Muscle of leg (tissue), 16 donors: ENCODE measurements at places on chromosomes 3 and 15. TPM values are rescaled to one million over a fixed set of nuclear protein-coding genes. Genes with fewer than 3 reads are reported as not detected.

Gene IL17RD
- polyA plus RNA-seq, result 34.2 TPM

Gene KLHL6
- polyA plus RNA-seq, result 1.9 TPM

Gene SNTN
- not detected for polyA plus RNA-seq

Gene SLC28A1
- 1.5 TPM for polyA plus RNA-seq

Gene RNU5B-1
- polyA plus RNA-seq, result not detected

Gene SLC6A11
- polyA plus RNA-seq, result 0.10 TPM

Gene RTP1
- polyA plus RNA-seq, result 0.21 TPM

Gene ISLR
- polyA plus RNA-seq, result 195 TPM

Gene ERICH6
- not detected for polyA plus RNA-seq
